ENCODE measurements at places on chromosomes 6 and 20.

DNA sequence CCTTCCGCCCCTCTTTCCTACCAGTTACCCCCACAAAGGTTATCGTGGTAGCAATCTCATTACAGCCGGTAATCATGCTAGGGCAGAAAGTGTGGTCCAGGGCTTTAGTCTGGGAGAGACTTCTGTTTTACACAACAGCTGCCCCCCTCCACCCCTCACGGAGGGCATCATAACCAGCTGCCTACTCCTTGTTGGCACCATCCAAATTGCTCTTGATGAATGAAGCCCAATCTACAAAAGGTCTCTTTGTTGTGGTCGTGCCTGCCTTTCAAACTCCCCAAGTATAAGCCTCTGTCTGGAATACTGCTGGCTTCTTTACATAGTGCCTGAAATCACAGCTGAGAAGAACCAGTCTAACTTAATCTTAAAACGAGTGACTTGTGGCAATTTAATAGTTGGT, 157.9 kb downstream of the INSM1 start:
- no peak for DNase-seq

- no peak for DNase-seq
Observed at GRCh38 chr6:132742495-132742894, 15.2 kb downstream of the VNN2 start.

GRCh38 chr6:1821513-1822183, 211.9 kb downstream of the FOXC1 start:
- DNase-seq, result no peak

- DNase-seq, result no peak
Observed at GRCh38 chr6:47106721-47107197, 64.6 kb upstream of the ADGRF1 start.

DNA sequence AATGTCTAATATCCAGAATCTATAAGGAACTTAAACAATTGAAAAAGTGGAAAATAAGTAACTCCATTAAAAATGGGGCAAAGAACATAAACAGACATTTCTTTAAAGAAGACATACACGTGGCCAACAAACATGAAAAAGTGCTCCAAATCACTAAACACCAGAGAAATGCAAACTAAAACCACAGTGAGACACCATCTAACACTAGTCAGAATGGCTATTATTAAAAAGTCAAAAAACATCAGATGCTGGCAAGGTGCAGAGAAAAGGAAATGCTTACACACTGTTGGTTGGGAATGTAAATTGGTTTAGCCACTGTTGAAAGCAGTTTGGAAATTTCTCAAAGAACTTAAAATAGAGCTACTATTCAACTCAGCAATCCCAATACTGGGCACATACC, 169.2 kb upstream of the MANEA start:
- DNase-seq, result no peak

GRCh38 chr20:19749618-19750071, 8.4 kb upstream of the RIN2 start:
- no peak for DNase-seq

GRCh38 chr6:164695896-164696295, 613.5 kb downstream of the C6orf118 start:
- DNase-seq, result no peak

DNA sequence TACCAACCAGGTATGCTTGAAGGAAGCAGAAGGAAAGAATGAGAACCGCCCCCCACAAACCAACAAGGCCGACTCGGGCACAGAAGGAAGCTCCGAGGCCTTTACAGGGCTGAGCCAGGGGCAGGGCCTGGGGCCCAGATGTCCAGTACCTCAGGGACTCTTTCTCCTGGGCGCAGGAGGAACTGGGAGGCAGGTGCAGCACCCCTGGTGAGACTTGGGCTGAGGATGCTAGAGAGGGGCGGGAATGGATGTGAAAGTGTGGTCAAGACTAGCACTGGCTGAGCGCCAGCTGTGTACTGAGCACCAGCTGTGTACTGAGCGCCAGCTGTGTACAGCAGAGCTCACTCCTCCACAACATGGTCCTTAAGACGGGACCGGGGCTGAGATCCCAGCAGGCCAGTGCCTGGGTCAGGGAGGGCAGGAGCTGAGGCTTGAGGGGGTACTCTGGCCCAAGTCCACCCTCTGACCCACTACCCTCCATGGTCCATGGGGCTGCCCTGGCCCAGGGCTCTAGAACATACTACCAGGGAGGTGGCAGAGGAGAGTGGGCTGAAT, 369.4 kb downstream of the TAF4 start:
- no peak for DNase-seq
